ENCODE measurements at places on chromosomes 1 and 21. TPM values are rescaled to one million over a fixed set of nuclear protein-coding genes. Genes with fewer than 3 reads are reported as not detected.

- DNase-seq, result no peak
These were observed 633.4 kb downstream of the LTN1 start for GRCh38 chr21:28359300-28359699.

GRCh38 chr1:13869172-13869797, 169.3 kb downstream of the PRDM2 start:
- DNase-seq, result no peak

GRCh38 chr1:62823556-62823955, 39.6 kb downstream of the ATG4C start:
- DNase-seq, result no peak

CLCA4 gene
- 2.3 TPM for total RNA-seq

DNA sequence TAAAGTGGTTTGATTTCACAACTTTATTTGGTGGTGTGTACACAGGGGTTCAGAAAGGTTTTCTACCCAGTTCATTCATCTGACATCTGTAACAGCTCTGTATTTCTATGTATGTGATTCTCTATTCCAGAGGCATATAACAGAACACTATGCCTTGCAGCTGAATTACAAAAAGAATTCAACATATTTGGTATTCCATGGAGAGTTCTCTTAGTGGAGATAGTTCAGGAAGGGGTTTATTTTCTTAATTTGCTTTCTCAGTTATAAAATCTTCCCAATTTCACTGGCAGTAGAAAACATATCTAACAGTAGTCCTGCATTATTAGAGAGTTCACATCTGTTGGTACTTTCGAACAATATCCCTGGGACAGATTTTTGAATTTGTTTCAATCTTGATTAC, 207.9 kb upstream of the LYPLAL1 start:
- DNase-seq, result no peak

SLAMF8 gene
- 5.5 TPM for total RNA-seq

ERICH3 gene
- not detected for total RNA-seq
